Kidney epithelial cell (primary cell): ENCODE measurements at places on chromosomes 6 and 20. TPM values are rescaled to one million over a fixed set of nuclear protein-coding genes. Genes with fewer than 3 reads are reported as not detected.

The RAMACL gene
- 0.21 and 0.88 TPM in 2 replicates for total RNA-seq

GRCh38 chr6:131381052-131381708, 191.8 kb upstream of the ARG1 start:
- no peak for DNase-seq

GRCh38 chr6:169832247-169832948, 81.0 kb downstream of the ERMARD start:
- no peak for DNase-seq

DNA sequence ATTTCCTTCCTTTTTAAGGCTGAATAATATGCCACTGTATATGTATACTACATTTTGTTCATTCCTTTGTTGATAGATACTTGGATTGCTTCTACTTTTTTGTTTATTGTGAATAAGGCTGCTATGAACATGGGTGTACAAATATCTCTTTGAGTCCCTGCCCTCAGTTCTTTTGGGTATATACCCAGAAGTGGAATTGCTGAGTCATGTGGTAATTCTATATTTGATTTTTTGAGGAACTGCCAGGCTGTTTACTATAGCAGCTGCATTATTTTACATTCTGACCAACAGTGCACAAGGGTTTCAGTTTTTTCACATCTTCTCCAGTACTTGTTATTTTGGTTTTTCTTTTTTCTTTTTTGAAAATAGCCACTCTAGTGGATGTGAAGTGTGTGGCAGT, 34.1 kb downstream of the CDS2 start:
- no peak for DNase-seq

The EDN1 gene
- total RNA-seq: 53.3 and 59.8 TPM in 2 replicates

DNA sequence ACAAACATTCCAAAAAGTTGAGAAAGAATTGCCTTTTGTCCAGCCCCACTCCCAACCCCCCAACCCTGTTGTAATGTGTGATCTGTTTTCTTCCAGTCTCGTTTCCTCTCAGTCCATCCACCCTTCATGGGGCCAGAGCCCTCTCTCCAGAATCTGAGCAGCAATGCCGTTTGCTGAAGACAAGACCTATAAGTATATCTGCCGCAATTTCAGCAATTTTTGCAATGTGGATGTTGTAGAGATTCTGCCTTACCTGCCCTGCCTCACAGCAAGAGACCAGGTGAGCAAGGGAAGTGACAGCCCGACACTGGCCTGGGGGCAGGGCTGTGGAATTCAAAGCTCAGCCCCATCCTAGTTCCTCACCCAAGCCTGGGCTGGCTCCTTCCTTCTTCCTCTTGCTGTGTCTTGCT, 7.8 kb downstream of the MAVS start:
- DNase-seq: no peak

The MUCL3 gene
- total RNA-seq: not detected in 2 replicates

GRCh38 chr20:17871181-17871580, 97.4 kb downstream of the SNX5 start:
- no peak for DNase-seq

- no peak for DNase-seq
These were observed 1301.6 kb downstream of the EPHA7 start for GRCh38 chr6:92117800-92118199.

The LTA gene
- total RNA-seq: 0.92 TPM in 1 of 2 replicates, not detected in the other

- DNase-seq: no peak
These were observed 20.5 kb upstream of the TIAM2 start for GRCh38 chr6:154974485-154975149.

GRCh38 chr6:15370733-15371671, 125.1 kb downstream of the JARID2 start:
- no peak for DNase-seq

GRCh38 chr20:45153752-45154151, 20.9 kb upstream of the PI3 start:
- no peak for DNase-seq

The GHRH gene
- not detected in 2 replicates for total RNA-seq

DNA sequence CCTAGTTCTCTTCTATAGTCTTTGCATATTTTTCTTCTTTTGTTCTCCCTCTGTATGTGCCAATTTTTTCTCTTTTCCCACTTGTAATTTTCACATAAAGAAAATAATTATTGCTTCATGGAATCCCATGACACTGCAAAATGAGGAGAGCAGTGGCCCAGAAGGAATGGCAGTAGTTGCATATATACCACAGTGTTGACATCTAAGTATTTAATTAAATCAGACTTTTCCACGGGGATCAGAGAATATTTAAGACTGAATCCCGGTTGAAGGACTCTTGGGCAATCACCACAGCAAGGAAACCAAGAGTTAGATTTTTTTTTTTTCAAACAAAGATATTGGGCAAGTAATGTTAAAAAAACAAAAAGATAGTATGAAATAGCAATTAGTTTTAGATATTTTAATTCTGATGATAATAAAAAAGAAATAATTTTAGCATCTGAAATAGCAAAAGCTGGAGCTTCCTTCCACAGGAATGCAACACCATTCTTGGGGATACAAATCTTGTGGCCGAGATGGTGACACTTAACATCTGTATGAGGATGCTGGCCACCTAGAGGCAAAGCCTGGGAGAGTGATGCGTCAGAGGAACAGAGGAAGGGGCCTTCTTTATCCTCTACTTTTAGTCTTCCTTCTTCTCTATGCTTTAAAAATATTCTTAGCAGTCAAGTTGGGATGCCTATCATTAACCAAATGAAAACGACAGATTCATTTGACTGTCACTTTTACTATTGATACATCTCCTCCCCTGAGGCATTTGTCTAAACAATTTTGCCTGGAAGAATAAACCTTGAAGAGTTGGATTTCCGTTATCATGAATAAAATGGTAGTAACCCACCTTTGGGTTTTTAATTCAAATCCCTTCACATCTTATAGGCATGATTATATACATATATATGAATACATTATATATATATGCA, 356.2 kb downstream of the GJA1 start:
- DNase-seq: no peak

DNA sequence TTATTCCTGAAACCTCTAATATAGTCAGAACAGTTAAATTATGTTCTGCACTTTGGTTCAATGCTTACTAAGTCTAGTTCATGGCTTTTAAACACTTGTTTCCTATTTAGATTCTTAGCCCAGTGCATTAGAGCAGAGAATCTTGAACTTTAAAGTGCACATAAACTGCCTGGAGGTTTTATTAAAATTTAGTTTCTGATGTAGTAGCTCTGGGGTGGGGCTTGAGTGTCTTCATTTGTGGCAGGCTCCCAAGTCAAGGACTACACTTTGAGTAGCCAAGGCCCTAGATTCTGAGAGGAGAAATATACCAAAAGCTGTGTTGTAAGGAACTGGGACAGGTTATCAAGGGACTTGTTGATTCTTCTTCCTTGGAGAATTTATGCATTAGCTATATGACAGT, 1604.2 kb downstream of the KHDRBS2 start:
- no peak for DNase-seq

DNA sequence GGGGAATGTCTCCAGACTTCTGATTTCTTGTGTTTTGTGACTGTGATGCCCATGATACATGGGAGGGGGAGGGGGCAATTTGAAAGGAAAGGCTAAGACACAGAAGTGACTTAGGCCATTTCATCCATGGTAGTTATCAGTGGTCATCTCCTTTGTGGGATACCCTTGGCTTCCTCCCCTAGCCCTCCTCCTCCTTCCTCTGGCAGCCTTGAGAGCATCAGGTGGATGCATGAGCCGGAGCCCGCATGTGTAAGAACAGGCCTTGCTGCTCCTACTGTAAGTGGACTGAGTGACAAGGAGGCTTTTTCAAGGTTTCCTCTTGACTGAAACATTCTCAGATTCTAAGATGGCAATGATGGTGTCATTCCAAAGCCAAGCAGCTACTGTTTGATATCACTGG, 874 bp downstream of the CD83 start:
- no peak for DNase-seq

The MLIP gene
- total RNA-seq: not detected in 2 replicates

GRCh38 chr20:39706184-39706663, 744.1 kb downstream of the DHX35 start:
- no peak for DNase-seq

DNA sequence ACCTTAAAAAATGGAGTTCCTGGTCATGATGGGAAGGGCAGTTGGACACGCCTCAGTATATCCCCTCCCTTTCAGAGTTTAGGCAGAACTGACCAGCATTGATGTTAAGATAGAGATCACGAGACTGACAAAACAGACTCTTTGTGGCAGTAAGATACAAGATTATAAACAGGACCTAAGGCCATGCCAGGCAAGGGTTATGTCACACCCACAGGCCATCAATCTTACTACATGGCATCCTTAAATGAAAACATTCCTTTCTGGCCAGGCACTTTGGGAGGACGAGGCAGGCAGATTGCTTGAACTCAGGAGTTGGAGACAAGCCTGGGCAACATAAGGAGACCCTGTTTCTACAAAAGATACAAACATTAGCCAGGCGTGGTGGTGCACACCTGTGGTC, 129.3 kb upstream of the MLN start:
- no peak for DNase-seq
